ENCODE measurements at places on chromosomes 3 and 15. TPM values are rescaled to one million over a fixed set of nuclear protein-coding genes. Genes with fewer than 3 reads are reported as not detected.

DNA sequence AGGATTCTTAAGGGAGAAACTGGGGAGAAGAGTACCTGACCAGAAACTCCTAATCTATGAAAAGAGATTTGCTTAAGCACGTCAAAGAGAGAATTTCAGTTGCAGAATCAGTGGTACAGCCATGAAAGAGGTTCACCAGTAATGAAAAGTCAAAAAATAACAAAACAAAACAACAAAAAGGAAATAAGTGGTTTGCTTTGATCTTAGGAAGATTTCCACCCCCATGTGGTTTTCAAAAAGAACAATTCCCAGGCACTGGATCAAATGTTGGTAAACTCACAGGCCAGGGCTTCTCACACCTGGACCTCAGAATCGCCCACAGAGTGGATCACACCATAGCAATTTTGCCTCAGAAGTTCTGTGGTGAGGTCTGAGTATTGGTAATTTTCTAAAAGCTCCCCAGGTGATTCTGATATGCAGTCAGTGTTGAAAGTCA is 67.5 kb downstream of the TMEM39A start:
- H3K4me3 ChIP-seq: no peak overlapping the region
- no peak overlapping the region for H3K27ac ChIP-seq
- peaks cover 5% of the 10 kb centered on the region for H3K36me3 ChIP-seq
- H3K4me1 ChIP-seq: no peaks in the 10 kb centered on the region

GRCh38 chr15:72369964-72370363 is 5.8 kb downstream of the HEXA start:
- H3K4me3 ChIP-seq: no peak overlapping the region
- H3K4me1 ChIP-seq: peaks cover 24% of the 10 kb centered on the region
- no peak overlapping the region for H3K27ac ChIP-seq

The GOLGA6B gene
- total RNA-seq: not detected

The NANOGP8 gene
- not detected for total RNA-seq

GRCh38 chr15:69647142-69647513 is 194.5 kb downstream of the RPLP1 start:
- peaks cover 51% of the 10 kb centered on the region for H3K27me3 ChIP-seq
- no peak overlapping the region for H3K4me3 ChIP-seq
- H3K4me1 ChIP-seq: no peaks in the 10 kb centered on the region
- DNase-seq: no peak
- no peak overlapping the region for H3K27ac ChIP-seq

DNA sequence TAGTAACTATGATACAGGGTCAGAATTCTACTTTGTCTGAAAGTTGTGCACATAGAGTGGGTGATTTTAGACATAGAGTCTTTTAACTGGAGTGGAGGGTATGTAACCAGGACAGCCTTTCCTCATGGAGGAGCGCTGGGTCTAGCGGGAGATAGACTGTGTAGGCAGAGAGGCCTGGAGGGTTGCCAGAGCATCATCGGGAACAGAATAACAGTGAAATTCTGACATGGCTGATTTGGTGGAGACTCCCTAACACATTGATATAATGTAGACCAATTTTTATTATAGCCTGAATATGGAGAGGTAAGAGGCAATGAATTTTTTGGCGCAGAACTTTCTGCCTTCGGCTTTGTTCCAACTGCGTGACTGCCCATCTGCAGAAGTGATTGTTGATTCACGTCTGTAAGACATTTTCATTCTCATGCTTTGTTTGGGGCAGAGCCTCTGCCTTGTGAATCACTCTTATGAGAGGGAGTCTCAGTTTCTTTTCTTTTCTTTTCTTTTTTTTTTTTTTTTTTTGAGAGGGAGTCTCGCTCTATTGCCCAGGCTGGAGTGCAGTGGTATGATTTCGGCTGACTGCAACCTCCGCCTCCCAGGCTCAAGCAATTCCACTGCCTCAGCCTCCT is 16.0 kb downstream of the LPP start:
- H3K36me3 ChIP-seq: peaks cover 6% of the 10 kb centered on the region
- no peaks in the 10 kb centered on the region for H3K27me3 ChIP-seq
- no peak for DNase-seq
- no peak overlapping the region for H3K27ac ChIP-seq
- H3K4me3 ChIP-seq: no peak overlapping the region

GRCh38 chr3:160567774-160568173 is 2.4 kb upstream of the KPNA4 start:
- DNase-seq: no peak
- no peak overlapping the region for H3K4me3 ChIP-seq
- H3K27me3 ChIP-seq: no peaks in the 10 kb centered on the region
- H3K4me1 ChIP-seq: peaks cover 34% of the 10 kb centered on the region

DNA sequence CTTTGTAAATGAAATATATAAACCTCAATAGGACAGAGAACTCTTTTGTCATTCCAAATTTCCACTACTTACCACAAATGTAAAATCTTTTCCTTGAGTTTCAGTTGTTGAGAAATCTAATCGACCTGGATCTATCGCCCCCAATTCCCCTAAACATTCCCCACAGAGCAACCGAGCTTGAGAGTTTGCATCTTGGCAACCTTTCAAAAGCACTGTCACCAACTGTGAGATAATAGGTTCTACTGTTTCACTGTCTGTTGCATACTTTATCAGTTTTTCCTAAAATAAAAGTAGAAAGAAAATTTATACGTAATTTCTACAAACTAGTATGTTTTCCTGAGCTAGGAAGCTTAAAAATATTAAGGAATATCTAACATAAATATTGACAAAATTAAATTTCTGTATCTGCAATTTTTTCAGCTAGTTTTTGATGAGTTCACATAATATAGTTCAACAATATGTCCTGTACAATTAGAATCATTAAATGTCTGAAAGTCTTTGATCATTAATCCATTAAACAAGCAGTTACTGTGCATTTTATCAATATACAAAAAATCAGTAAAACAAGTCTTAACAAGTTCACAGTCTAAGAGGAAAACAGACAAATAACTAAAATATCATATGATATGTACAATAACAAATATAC is 54.5 kb downstream of the ATR start:
- H3K27me3 ChIP-seq: no peaks in the 10 kb centered on the region
- peaks cover 17% of the 10 kb centered on the region for H3K36me3 ChIP-seq
- no peak overlapping the region for H3K27ac ChIP-seq

- peaks cover 18% of the 10 kb centered on the region for H3K36me3 ChIP-seq
- H3K4me3 ChIP-seq: no peak overlapping the region
- H3K27me3 ChIP-seq: no peaks in the 10 kb centered on the region
- DNase-seq: no peak
- H3K27ac ChIP-seq: no peak overlapping the region
- H3K4me1 ChIP-seq: peaks cover 16% of the 10 kb centered on the region
Observed at GRCh38 chr15:64673866-64674265, 101.5 kb downstream of the RBPMS2 start.

DNA sequence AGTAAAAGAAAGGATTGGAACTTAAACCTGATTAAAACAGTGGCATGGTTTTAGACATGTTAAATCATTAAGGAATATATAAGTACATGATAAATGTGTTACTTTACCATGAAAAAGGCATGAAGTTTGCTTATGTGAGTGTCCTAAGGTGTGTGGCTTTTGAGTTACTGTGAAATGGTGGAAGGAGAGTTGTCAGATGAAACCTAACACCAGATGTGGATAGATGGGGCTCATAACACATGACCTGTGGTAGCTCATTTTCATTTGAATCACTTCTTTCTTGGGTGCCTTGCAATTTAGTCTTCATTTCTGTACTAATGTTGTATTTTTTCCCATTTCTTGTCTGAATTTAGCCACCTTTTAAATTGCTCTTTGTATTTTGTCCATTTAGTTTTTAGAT is 13.0 kb downstream of the MEF2A start:
- H3K36me3 ChIP-seq: no peaks in the 10 kb centered on the region
- no peak for DNase-seq
- no peak overlapping the region for H3K27ac ChIP-seq
- peaks cover 42% of the 10 kb centered on the region for H3K4me1 ChIP-seq
- H3K4me3 ChIP-seq: no peak overlapping the region

- no peak overlapping the region for H3K27ac ChIP-seq
- no peaks in the 10 kb centered on the region for H3K36me3 ChIP-seq
- no peak overlapping the region for H3K4me3 ChIP-seq
- no peak for DNase-seq
Observed at GRCh38 chr15:67296188-67296587, 41.6 kb downstream of the IQCH start.

DNA sequence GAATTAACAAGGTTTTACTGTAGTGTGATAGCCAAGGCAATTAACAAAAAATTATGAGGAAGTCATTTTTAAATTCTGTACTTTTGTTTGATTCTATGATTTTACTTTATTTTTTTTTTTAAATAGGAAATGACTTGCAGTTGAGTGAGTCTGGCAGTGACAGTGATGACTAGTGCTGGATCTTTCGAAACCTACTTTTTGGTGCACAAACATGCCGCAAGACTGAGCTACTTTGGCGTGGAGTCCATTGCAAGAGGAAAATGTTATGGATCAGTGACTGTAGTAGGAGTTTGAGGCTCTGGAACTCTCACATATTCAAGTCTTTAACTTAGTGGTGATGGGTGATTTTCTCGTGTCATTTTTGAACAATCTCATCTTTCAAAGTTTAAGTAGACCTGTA is 11.6 kb downstream of the EAF1 start:
- DNase-seq: no peak
- H3K4me3 ChIP-seq: no peak overlapping the region
- peak overlapping the region; percentile 42 for H3K27ac ChIP-seq

The RHOV gene
- total RNA-seq: 0.41 TPM

DNA sequence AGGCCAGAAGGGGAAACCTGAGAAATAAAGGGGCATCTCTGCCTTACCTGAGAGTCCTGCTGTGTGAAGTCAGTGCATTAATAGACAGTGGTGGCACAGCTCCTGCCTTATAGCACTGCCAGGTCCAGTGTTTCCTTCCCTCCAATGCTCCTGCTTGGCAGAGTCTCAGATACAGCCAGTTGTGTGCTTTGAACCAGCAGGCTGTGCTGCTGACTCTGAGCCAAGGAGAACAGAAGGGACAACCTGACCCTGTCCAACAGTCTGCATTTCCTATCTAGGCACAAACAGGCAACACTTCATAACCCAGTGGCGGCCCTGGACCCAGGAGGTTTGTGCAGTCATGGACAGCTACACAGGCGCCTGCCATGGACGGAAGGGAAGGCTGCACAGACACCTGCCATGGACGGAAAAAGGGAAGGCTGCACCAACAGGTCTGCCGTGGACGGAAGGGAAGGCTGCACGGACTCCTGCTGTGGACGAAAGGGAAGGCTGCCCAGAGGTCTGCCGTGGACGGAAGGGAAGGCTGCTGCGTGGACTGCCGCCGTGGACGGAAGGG is 33.9 kb upstream of the PLXNA1 start:
- no peak for DNase-seq
- H3K27ac ChIP-seq: no peak overlapping the region
- H3K27me3 ChIP-seq: peaks cover 2% of the 10 kb centered on the region
- H3K4me1 ChIP-seq: peaks cover 2% of the 10 kb centered on the region
- H3K4me3 ChIP-seq: no peak overlapping the region

DNA sequence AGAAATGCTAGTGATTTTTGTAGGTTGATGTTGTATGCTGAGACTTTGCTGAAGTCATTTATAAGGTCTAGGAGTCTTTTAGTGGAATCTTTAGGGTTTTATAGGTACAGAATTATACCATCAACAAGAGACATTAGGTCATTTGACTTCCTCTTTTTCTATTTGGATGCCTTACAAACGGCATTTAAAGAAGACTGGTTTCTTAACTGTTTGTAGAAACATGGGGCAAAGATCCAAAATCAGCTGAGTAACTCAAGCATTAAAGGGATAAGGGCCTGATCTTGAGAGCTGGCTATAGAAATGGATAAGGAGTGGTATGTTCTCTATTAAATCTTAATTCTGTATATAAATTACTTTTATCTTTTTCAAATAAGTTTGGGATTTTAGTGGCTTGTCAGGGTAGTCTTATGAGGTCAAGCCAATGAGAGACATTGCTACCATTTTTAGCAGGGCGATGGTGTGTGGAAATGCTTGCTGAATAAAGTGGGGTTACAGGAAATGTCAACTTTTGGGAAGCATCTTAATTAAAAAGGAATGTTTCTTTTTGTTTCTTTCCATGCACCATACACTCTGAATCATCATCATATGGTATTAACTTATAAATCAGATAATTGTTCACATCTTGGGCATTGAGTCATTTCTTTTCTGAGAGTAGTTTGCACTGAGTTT is 197.7 kb upstream of the GBE1 start:
- H3K27me3 ChIP-seq: no peaks in the 10 kb centered on the region
- no peaks in the 10 kb centered on the region for H3K4me1 ChIP-seq
- no peaks in the 10 kb centered on the region for H3K36me3 ChIP-seq
- no peak overlapping the region for H3K27ac ChIP-seq
- DNase-seq: no peak
- no peak overlapping the region for H3K4me3 ChIP-seq

DNA sequence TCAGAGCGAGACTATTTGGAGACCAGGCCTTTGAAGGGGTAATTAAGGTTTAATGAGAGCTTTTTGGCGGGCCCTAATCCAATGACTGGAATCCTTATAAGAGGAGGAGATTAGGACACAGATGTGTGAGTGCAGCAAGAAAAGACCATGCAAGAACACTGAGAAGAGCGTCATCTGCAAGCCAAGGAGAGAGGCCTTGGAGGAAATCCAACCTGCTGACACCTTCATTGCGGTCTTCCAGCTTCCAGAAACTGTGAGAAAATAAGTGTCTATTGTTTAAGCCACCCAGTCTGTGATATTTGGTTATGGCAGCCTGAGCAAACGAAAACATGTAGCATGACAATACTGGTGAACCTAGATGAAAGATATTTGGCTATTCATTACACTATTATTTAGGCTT is 23.0 kb upstream of the MUSTN1 start:
- no peak for DNase-seq
- H3K27me3 ChIP-seq: no peaks in the 10 kb centered on the region
- H3K4me3 ChIP-seq: no peak overlapping the region
- no peaks in the 10 kb centered on the region for H3K4me1 ChIP-seq
- no peak overlapping the region for H3K27ac ChIP-seq
- H3K36me3 ChIP-seq: peaks cover 9% of the 10 kb centered on the region

Data from HFFc6 (cell line).